Activated naive CD4-positive, alpha-beta T cell treated with anti-CD3 and anti-CD28 coated beads, Interleukin-2, amount 50 U/mL, for 72 hours (primary cell): ENCODE measurements at places on chromosomes 3 and 15. TPM values are rescaled to one million over a fixed set of nuclear protein-coding genes. Genes with fewer than 3 reads are reported as not detected.

The PLCH1 gene
- 0.23 TPM for total RNA-seq

The CPN2 gene
- not detected for total RNA-seq

The SPINT1 gene
- 6.9 TPM for total RNA-seq

The C2CD4A gene
- total RNA-seq: 0.14 TPM

The MYRIP gene
- not detected for total RNA-seq

The NAA50 gene
- total RNA-seq: 101 TPM

- no peak for DNase-seq
Measured at GRCh38 chr15:99618941-99619411, 53.2 kb downstream of the MEF2A start.

- DNase-seq: no peak
Measured at GRCh38 chr3:186151077-186151971, 42.4 kb upstream of the ETV5 start.

DNA sequence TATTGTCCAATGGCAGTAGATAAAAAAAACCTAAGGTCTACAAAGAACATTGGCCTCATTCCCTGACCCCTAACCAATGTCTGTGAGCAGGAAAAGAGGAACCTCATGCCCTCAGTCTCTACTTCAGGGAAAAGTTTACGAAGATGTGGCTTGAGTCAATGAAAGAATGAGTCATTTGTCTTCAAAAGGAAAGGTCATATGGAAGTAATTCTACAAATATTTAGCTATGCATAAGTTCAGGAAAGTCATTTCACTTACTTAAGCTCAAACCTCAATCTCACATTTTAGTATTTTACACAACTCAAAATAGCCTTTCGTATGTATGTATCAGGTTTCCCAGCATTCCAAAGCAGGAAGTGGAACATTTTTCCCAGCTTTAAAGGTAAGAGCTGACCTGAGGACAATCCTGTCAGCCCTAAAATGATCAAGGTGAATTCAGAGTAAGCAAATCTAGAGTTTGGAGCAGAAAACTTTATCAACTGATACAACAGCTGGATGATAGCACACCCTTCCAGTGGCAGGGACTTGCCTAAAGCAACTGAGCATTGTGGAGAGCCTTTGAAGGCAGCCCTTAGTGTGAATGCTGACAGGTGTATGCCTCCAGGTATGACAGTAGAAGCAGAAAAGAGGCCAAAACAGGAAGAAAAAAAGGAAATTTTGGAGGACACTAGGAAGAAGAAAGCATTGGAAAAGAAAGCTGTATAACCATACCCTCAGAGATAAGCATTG, 53.9 kb upstream of the ACKR4 start:
- no peak for DNase-seq

GRCh38 chr3:14146381-14147065, 21.7 kb downstream of the TMEM43 start:
- peak; percentile 44 for DNase-seq

GRCh38 chr15:74867466-74868038, 5.6 kb downstream of the SCAMP2 start:
- DNase-seq: no peak

- DNase-seq: no peak
Measured at GRCh38 chr3:139526146-139526545, 13.4 kb downstream of the RBP1 start.

GRCh38 chr15:73051391-73051806, 864 bp upstream of the NEO1 start:
- no peak for DNase-seq

GRCh38 chr15:60949039-60949977, 279.8 kb downstream of the RORA start:
- DNase-seq: no peak

- DNase-seq: no peak
Measured at GRCh38 chr3:23377928-23378672, 175.0 kb downstream of the UBE2E2 start.

GRCh38 chr3:117103675-117104074, 394.1 kb downstream of the TUSC7 start:
- no peak for DNase-seq

DNA sequence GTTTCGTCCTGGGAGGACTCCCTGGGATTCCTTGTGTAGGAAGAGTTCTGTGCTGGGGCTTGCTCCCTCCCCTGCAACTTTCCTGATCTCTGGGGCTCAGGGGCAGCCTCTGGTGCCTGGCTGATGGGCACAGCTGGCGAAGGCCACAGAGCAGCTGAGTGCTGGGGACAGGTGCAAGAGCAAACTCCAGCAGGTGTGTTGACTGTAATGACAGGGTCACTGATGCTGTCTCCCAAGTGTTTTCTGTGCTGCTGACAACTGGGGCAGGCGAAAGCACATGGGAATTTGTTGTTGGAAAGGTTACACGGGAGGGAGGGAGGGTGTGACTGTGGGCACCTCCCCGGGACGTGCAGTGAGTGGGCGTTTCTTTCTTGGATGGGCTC, 21.6 kb downstream of the CPN2 start:
- no peak for DNase-seq

DNA sequence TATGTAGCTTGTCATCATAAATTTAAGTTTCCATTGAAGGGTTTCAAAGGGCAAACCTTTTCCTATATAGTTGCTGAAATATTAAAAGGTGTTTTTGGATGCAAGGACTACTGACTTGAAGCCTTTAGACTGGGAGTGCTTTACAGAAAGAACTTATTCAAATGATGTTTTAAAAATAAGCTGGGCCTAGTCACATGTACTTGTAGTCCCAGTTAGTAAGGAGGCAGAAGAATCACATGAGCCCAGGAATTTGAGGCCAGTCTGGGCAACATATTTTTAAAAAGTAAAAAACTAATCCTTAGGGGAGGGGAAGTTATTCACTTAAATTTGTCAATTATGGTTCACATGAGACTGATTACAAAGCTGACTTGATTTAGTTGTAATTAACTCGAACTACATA, 65.0 kb downstream of the SMARCC1 start:
- DNase-seq: no peak

- DNase-seq: no peak
Measured at GRCh38 chr3:108664266-108664665, 74.7 kb downstream of the DZIP3 start.

GRCh38 chr3:126212620-126213378, 32.4 kb upstream of the ALDH1L1 start:
- peak; percentile 10 for DNase-seq

- DNase-seq: no peak
Measured at GRCh38 chr3:194579091-194579606, 54.1 kb downstream of the TMEM44 start.

- DNase-seq: no peak
Measured at GRCh38 chr3:58612830-58613229, 35.6 kb upstream of the FAM107A start.

DNA sequence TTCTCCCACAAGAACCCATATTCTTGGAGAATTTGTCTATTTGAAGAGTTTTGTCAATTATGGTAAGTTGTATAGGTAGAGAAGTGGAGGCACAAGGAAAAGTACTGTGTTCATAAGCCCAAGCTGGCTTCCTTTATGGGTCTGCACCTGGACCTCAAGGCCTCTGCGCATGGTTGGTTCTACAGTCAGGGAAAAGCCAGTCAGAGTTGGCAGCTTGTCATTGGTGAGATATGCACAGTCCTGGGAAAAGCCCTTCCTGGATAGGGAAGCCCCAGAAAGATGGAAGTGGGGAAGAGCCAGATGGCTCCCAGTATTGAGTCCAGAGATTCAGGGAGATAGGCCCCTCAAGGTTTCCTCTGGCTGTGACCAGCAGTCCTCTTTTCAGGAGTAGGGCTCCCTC, 15.8 kb downstream of the BOC start:
- no peak for DNase-seq

GRCh38 chr3:99878005-99878404, 60.3 kb downstream of the CMSS1 start:
- no peak for DNase-seq

DNA sequence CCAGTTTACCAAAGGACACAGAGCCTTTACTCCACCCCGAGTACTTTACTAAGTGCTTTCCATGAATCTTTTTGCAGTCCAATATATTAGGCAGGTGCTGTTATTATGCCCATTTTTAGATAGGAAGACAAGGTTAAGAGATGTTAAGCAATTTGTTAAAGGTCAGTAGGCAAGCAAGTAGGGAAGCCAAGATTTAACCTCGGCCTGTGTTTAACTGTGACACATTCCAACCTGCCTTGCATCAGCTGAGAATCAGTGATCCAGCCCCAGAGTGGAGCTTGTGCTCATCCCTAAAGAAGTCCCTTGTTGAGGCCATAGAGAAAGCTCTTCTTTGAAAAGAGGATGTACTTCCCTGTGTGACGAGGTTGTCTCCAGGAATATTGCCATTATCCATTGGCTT, 51.3 kb upstream of the C15orf61 start:
- no peak for DNase-seq

DNA sequence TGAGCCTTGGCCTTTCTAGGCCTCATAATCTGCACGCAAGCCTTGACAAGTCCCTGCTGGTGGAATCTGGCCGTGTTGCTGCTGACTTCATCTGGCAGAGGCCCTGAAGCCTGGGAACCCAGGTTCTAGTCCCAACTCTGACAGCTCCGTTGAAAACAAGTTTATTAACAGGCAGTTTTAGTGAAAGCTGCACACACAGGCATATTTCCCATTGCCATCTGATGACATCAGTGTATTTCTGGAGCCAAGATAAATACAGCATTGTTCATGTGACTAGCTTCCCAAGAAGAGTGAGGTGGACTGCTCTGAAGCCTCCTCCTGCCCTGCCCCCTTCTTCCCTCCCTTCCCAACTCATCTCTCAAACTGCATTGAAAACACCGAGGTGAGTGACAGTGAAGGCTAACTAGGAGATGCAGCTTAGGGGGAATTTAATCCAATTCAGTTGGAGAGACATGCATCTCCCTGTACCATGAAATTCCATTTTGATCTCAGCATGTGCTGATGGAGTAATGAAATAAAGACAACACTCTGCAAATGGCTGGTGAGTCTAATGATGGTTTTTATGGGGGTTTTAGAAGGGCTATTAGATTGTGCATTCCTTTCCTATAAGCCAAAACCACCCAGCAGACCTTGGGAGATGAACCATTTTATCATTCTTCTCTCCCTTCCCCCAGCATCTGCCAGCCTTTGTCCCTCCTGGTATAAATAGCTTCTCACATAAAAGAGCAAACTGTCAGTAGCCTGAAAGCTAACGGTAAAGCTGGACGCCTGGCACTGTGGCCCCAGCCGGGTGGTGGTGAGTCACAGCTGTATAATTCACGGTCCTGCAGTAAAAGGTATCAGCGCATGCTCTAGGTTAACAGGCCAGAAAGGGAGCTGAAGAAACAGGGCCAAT, 38.0 kb downstream of the PRICKLE2 start:
- no peak for DNase-seq
